Stimulated activated CD4-positive, alpha-beta T cell treated with anti-CD3 and anti-CD28 coated beads, Interleukin-12 subunit alpha, Interleukin-12 subunit beta, amount 100 ng/mL, for 24 hours (primary cell): ENCODE measurements at places on chromosomes 11 and 22.

GRCh38 chr22:44422746-44423380 lies 75.2 kb downstream of the RTL6 start:
- no peak for DNase-seq

DNA sequence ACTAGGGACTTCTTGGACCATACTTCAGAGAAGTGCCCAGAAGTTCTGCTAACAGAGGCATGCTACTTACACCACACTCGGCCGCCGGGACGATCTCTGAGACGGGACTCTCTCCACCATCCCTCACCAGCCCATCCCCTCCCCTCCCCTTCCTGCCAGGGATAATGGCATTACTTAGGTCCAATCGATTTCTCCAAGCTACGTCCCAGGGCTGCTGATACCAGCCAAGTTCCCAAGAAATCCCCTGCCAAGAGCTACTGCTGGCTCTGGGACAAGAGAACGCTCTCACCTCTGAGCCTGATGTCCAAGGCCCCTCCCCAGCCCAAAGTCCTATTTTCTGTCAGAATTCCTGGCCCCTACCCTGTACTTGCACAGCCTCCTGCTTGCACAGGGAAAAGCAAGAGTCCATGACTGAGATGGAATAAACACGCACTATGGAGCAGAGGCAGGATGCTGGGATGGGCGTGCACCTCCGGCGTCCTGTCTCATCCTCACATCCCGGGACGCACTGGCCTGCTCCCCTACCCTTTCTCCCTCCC lies 42.7 kb downstream of the GDPD5 start:
- DNase-seq = no peak

- no peak for DNase-seq
Observed at GRCh38 chr11:75147191-75147874, 3.6 kb upstream of the SLCO2B1 start.

DNA sequence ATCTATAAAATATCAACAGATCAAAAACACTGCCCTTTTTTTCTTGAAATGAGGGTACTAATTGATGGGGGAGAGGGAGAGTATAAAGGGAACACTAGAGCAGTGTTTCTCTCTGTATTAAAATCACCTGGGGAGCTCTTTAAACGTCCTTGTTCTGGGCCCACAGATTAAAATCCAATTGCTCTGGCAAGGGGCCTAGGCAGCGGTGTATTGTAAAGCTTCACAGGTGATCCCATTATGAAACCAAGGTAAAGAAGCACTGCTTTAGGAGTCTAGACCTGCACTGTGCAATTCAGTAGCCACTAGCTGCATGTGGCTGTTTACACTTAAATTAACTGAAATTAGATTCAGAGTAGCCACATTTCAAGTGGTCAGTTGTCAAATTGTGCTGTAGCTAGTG lies 3.0 kb downstream of the AQP11 start:
- no peak for DNase-seq

DNA sequence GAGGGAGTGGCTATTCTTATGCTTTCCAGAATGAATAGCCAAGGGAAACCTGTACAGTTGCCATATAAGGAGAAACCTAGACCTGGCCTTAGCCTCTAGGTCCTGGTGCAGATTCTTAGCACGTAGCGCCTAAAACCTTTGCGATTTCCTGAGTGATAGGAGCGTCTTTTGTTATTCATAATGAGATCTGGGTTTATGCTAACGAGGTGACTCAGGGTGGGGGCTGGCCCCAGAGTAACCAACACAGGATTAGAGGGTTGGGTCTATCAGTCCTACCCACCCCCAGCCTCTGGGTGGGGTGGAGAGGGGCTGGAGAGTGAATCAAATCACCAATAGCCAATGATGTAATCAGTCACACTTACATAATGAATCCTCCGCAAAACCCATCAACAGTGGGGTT lies 73.4 kb upstream of the PARVG start:
- DNase-seq = no peak

DNA sequence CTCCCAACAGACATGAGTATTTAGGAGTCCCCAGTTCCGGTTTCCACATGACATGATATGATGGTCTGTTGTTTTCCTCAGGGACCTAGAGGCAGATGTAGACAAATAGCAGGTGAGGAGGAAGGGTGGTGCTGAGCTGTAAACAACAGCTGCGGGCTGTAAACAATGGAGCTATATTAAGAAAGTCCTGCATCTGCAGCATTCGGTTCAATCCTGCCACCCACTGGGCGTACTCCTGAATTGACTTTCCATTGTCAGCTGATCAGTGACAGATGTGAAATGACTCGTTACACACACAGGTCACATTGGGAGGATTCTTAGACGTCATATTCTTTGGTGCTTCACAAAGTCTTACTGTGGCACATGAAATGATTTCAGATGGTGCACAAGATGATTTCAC lies 26.8 kb upstream of the RAG1 start:
- DNase-seq = no peak

DNA sequence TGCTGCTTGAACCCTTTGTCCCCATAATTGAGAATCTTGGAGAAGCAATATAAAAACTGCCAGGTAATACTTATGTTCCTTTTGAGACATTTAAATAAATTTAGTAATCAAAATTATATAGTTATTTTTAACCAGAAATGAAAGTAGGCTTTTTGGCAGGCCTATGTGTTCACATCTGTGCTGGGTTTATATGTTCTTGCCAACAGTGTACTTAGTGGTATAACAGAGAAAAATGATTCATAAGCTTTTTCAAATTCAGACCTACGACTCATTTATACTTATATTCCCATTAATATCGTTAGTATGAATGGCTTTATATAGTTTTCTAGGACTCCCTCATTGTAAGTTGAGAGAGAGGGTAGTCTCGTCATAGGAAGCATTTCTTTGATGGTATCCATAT lies 79.0 kb downstream of the DDX10 start:
- no peak for DNase-seq

DNA sequence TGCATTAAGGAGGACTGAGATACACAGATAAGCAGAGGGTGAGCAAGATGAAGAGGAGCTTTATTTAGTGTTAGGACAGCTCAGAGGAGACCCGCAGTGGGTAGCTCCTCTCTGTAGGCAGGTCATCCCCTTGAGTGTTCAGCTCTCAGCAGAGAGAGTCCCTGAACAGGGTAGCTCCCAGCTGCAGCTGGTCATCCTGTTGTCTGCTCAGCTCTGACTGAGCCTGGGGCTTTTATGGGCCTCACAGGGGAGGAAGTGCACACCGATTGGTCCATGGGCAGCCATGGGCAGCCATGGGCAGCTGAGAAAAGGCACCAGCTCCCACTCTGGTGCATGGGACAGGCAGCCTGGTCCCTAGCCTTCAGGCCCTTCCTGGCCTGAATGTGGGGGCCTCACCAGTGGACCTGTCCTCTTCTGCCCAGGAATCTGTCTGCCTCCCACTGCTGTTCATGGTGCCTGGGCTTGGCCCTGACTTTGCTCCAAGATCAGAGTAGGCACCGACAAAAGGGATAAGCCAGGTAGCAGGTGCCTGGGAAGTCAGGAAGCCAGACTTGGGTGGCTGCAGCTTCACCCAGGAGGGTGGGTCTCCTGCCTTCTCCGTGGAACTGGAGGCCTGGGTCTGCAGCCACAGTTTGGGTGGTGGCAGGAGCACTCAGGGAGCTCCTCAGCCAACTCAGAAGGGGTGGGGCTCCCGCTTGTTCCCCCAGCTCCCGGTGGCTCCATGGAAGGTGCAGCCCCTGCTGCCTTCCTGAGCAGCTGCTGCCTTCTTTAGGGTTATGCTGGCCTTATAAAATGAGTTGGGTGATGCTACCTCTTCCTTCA lies 54.7 kb downstream of the MYEOV start:
- no peak for DNase-seq

DNA sequence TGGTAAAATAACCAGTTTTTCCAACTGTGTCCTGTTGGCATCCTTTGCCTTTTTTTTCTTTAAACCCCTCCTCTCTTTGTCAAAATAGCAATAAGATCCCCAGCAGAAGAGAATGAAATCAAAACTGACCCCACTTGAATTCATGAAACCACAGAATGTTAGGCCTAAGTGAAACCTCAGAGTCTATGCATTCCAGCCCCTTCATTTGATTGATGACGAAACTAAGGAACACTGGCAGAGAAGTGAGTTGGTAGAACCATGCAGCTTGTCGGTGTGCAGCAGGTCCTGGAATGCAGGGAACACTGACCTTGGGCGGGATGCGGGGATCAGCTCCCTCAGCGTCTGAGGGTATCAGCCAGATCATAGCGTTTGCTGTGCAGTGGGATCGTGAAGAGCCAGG lies 57.5 kb downstream of the GRK3 start:
- DNase-seq = no peak

- no peak for DNase-seq
Observed at GRCh38 chr11:133742353-133742752, 103.0 kb downstream of the SPATA19 start.

DNA sequence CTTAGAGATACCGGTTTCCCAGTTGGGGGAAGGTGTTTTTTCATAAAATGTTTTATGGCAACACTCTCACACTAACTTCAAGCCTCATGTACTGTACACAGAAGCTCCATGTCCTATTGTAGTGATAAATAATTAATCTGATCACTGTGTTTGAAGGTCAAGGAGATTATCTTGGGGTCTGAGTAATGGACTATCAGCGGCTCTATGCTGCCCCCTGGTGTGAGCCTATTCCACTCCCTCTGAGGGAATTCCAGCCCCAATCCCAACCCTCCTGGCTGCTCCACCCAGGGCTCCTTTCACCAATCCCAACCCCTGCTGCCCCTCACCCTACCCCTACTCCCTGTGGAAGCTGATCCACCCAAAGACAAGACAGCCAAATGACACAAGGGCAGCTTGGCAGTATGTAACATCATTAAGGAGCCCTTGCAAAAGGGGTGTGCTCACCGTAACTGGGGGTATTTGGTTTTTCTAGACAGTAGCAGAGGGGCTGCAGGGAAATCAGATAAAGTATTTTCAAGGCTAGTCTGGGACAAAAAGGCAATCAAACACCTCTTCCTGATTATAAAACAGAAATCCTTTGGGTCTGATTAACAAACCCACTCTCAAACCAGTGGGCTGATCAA lies 22.3 kb downstream of the HPS4 start:
- peak; percentile 43 for DNase-seq

DNA sequence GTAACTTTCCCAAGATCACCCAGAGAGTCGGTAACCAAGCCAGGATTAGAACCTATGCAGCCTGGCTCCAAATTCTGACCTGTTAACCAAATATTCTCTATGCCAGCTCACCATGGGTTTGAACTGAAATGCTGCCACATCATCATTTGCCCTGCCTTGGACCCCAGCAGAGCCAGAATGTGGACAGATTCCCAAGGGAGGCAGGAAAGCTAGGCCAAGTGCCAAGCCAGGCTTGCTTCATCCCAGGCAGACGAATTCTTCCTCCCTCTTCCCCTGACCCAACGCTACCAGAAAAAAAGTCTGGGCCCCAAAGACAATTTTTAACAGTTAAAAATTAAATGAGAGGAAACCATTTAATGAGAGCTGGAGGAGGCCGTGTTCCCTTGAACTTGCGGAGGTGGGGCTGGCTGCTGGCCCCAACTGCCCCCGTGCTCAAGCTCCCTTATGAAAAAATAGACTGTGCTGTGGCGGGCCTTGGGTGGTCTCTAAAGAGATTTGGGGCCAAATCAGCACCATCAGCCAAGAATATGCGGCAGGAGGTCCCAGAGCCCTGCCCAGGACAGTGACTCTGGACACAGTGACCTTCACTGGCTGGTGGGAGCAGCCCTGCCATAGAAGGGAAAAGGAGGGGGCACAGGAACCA lies 184.1 kb upstream of the SYT13 start:
- no peak for DNase-seq

GRCh38 chr11:45388472-45388871 lies 102.3 kb upstream of the SYT13 start:
- DNase-seq = no peak
